Stimulated activated CD4-positive, alpha-beta T cell treated with anti-CD3 and anti-CD28 coated beads, Interleukin-1b, Interleukin-23, amount 100 ng/mL, for 24 hours (primary cell): ENCODE measurements at places on chromosomes 1 and 21.

GRCh38 chr1:169601096-169601881 lies 15.0 kb upstream of the F5 start:
- no peak for DNase-seq

GRCh38 chr1:231494439-231495110 lies 33.9 kb upstream of the TSNAX start:
- DNase-seq: no peak

GRCh38 chr1:19121192-19121591 lies 88.9 kb downstream of the UBR4 start:
- DNase-seq: no peak

- DNase-seq: no peak
These were observed 119.0 kb downstream of the PDE4B start for GRCh38 chr1:65911679-65912078.

DNA sequence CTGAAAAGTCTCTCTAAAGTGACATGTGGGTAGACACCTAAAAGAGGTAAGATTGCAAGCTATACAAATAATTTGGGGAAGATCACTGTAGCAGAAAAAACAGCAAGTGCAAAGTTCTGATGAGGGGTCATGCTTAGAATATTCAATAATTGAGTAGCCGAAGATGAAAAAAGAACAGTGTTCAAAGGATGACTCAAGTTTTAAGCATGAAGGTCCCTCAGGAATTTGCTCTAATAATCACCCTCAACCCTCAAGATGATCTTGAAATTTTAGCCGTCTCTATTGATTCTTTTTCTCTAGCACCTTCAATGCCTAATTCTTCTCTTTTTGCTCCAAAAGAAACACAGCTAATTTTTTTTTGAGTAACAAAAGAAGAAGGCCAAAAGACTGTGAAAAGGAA lies 190.6 kb upstream of the ZNHIT6 start:
- DNase-seq: no peak
